DMS153 (cell line): ENCODE measurements at places on chromosomes 7 and 10.

- DNase-seq: no peak
These were observed 1.8 kb downstream of the CUX1 start for GRCh38 chr7:101819183-101819582.

DNA sequence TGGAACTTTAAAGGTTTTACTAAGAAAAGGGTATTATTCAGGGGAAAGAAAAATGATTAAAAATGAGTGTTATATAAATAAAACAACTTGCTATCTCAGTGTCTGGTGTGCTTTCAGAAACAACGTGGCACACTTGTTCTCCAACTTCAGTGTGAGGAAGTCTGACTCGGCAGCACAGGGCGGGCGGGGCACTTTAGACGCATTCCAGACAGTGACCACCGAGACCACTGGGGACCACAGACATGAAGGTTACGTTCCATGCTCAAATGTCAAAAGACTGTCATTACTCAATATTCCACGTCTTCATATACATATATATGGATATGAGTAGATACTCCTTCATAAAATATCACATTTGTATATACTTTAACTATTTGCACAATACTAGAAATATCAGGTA is 87.0 kb downstream of the LARP4B start:
- DNase-seq: no peak

GRCh38 chr7:123783820-123784219 is 35.0 kb upstream of the WASL start:
- no peak for DNase-seq

- DNase-seq: no peak
These were observed 924.5 kb upstream of the MBL2 start for GRCh38 chr10:53697038-53697437.

DNA sequence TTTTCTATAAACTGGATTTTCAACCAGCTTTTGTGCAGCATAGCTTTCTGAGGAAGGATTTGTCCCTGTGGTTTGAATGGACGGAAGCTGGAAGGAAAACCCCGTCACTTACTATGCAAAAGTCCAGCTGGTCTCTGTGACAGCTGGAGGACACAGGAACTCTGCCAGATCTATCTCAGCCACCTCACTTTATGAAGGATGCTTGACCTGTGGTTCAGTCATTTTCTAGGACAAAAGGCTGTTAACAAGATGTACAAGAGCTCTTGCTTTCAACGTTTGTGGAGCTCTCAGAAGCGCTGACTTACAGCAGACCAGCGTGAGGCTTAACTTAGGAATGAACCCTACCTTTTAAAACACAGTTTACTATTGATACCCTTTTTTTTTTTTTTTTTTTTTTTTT is 90.8 kb downstream of the CREM start:
- DNase-seq: no peak

GRCh38 chr10:34181553-34182300 is 633.4 kb downstream of the PARD3 start:
- no peak for DNase-seq

GRCh38 chr7:111952783-111953182 is 253.4 kb downstream of the DOCK4 start:
- DNase-seq: no peak

DNA sequence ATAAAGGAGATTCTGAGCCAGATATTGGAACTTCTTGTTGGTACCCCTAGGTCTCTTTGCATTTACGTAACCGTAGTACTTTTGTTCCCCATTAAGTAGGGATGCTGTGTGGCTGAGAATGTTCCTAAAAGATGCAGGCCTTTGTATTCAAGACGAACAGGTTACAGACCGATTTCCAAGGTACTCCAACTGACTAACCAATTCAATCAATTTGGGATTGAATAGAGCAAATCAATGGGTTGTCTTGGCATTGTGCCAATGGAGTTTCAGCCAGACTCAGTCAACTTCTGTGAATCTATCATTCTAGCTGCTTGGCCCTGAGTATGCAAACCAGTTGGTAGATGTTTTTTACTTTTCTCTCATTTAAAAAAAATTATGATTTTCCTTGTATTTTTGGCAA is 347.3 kb upstream of the NPVF start:
- DNase-seq: no peak

GRCh38 chr10:131644864-131645658 is 255.7 kb upstream of the PPP2R2D start:
- DNase-seq: peak; percentile 3

DNA sequence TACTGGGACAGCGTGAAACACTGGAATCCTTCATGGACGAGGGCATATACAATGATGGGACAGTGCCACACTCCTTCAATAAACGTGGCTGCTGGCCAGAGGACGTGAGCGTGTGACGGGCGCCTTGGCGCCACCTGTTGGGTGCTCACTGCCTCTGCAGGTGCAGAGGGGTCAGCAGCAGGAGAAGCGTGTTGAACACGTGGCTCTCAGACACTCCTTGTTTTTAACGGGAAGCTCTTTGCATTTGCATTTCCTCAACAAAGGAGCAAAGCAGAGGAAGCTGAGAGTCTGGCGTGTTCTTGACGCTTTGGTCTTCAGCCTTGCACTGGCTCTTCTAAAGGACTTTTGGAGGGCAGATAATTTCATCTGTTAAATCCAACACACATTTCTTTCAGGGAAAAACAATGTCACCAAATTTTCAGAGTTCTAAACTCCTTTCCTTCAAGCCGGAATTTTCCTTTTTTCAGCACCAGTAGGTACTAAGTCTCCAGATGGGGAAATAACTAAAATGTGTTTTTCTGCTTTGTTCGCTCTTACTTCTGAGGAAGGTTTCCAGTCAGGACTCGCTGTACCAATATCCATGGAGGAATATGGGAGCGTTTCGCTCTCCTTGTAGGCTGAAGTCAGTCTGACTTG is 2.9 kb upstream of the GET4 start:
- DNase-seq: peak; percentile 92

DNA sequence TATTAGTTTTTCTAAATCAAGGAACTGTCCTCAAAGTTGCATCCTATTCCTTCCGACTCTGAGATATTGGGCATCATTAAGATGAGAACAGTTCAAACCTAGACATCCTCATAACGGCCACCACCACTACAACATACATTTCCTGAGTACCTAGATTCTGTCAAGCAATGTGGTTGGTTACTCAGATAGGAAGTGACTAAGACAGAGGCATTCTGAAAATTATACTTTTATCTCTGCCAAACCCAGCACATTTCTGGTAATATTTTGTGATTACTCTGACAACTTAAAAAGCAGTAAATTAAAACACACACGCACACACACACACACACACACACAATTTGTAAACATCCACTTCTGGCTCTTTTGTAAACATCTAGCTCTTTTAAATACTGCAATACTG is 291.2 kb upstream of the MEOX2 start:
- no peak for DNase-seq

DNA sequence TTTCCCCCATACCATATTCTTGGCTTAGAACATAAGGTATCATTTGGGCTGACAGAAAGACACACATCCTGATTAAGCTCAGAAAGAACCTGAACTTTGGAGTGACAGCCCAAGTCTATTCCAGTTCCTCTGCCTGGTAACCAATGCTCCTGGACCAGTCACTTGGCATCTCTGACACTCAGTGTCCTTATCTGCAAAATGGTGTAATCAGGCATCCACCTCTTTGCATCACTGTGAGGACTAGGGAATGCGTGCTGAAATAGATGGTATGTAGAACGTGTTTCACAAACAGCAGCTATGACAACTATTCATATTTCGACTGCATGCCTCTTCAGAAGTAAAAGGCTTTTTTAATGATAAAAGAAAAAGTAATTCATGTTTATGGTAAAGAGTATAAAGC is 26.2 kb upstream of the PIK3AP1 start:
- DNase-seq: no peak

DNA sequence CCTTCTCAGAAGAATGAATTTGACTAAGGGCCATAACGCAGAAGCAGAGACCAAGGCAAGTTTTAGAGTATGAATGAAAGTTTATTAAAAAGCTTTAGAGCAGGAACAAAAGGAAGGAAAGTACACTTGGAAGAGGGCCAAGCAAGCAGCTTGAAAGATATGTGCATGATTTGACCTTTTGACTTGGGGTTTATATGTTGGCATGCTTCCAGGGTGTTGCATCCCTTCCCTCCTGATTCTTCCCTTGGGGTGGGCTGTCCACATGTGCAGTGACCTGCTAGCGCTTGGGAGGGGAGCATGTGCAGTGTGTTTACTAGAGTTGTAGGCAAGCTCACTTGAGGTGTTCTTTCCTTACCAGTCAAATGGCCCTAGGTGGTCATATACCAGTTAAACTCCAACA is 37.9 kb upstream of the LRRN3 start:
- no peak for DNase-seq

DNA sequence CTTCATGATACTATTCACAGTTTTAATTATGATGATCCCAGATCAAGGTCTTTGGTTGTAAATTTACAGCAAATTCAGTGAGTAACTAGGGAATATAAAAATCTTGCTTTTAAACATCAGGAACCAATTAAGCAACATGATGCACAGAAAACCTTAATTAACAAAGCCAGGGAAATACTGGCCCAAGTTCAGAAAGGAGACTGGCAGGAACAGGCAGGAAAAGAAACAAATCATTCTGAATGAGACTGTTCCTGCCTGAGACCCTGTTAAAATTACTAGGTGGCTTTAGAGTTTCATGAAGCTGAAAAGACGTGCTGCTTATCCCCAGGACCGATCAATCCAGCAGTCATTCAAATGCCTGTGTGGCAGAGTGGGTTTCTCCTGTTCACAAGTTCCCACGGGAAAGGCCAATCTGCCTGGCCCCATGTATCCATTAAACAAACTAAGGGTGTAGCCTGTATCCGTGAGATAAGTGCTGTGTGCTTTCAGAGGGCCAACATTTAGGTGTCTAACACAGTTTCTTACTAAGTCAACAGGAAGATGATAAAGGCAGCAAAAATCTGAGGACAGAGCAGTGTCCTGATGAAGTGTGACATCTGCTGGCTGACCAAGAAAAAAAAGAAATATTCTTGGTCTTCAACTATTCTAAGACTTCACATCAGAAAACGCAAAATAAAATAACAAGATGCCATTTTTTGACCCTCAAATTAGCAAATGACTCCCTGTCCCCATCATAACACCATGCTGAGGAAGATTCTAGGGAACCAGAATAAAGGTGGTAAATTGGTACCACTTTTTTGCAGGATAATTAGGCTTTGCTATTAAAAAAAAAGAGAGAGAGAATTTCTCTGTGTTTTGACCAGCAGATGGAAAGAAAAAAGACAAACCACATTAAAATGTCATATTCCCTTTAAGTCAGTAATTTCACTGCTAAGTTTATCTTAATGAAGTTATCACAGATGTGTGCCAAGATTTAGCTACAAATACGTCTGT is 34.2 kb downstream of the PUS7 start:
- peak; percentile 18 for DNase-seq

DNA sequence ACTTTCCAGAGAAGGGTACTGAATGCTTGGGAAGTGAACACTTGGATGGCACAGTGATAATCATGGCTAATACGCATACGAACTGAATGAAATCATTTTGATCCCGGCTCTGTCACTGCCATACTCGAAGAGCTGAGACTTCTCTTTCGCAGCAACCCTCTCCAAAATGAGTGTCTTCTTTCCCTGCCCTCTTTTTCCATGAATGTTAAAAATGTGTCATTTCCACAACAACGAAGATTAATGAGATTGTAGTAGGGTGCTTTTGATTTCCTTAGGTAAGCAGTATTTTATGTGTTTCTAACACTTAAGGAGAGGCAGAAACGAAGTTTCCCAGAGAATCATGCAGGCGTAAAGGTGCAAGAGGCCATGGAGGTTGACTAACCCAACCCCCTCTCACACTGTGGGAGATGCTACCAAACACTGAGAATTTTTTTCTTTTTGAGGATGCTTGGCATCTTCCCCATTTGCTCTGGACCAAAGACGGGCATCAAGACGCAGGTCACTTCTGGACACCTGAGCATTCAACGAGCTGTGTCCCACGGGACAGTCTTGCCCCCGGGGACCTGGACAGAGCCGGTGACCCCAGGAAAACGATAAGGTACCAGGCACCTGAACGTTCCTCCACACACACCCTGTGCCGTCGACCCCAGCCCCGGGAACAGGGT is 823 bp downstream of the COPG2 start:
- no peak for DNase-seq

DNA sequence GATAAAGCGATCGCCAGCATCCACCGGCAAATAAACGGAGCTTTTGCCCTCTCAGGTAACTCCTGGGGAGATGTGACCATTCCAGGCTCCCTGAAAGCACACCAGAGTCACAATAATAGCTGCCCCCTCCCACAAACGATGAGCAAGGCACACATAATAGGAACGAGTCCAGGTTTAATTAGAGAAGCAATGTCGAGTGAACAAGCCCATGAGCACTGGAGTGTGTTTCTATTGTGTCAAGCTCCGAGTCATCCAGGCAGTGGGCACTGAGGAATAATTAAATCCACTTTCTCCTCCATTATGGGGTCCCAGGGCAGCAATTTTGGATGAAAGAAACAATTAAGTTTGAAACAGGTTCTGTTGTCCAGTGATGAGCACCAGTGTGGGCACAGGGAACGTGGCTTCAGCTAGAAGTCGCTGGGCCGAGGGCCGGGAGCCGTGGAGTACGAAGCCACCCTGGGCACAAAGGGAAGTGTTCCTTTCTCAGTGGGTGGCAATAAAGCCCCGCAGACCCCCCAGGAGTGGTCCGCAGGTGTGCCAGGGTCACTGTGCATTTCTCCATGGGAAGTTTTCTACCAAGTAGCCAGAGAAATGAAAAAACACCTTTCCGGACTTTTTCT is 12.0 kb downstream of the PNLIPRP2 start:
- no peak for DNase-seq

DNA sequence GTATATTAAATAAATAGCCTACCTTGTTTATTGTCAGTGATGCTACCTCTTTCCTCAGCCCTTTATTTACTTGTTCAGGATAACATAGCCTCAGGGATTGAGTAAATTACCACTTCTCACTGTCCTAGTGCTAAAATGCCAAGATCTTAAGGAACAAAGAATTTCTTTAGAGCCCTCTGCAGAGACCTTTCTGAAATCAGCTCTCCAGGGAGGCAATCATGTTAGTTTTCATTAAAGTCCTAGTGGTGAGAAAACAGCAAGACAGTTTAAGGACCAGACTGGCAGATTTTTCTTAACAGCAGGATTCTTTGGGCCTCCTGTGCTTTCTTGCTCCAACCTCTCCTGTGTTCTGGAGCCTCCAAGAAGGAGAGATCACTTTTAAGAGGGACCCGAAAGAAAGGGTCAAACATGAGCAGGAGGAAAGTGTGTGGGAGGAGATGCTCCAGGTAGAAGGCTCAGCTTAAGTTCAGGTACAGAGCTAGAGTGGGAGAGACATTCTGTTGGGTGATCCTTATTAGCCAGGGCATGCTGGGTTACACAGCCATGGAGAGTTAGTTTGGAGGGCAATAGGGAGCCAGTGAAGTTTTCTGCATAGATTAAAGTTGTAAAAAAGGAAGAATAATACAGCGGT is 1.2 kb upstream of the PLCE1 start:
- DNase-seq: no peak

DNA sequence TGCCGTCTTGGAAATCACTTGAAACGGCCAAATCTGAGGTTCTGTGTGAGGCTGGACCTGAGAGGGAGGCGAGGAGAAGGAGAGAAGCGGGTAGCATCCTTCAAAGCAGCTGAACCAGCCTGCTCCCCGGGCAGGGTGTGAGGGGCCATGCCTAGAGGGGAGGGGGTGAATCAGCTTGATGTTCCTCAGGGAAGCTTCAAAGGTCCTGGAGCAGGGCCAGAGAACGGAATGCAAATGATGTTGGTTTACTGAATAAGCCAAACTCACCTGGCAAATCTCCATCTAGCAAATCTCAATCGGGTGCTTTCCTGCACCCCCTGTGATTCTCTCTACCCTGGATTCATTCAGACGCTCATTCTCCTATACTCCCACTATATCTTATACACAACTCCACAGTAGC is 226.9 kb downstream of the WDR11 start:
- DNase-seq: no peak
